SHP77 (cell line): ENCODE measurements at places on chromosomes 13 and 19.
A peak's percentile ranks its signal among the peaks of the same experiment; 100 is the strongest.

DNA sequence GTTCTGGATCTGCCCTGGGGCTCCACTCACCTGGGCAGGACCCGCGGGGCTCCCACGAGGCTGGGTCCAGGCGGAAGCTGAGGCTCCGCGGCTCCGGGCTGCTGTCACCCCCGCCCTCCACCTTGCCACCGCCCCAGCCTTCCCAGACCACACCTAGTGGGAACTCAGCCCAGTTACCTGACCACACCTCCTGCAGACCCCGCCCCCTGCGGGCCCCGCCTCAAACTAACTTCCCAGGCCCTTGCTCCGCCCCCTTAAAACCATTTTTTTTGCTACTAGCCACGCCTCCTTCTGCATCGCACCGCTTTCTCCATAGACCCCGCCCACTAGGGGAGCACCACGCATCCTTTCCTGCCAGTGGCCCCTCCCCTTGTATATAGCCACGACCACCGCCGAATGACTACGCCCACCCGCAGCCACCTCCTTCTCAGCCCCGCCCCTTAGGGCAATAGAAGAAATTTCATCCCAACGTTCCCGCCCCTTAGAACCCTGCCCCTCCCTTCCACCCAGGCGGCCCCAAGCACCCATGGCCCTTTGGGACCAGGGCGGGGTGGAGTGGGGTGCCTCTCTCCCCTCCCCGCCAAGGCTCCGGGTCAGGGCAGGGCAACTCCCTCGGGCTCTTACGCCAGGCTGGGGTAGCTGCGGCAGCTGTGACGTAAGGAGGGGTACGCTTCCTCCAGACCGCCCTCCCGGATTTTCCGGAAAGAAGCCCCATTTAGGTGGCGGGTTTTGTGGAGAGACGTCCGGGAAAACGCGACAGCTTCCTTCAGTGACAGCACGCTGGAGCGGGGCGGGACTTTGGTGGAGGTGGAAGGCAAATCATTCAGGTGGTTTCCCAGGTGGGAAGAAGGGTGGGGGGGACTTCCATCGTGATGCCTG is at the start of gene SH2D3A:
SH2D3A (minus strand) TSS at position 79 of the 879 bp plus-strand sequence. CDS start 3,687 bp downstream, outside the sequence.
- no peak for DNase-seq

GRCh38 chr13:103473081-103473480 is 406.9 kb upstream of the SLC10A2 start:
- DNase-seq, result no peak

DNA sequence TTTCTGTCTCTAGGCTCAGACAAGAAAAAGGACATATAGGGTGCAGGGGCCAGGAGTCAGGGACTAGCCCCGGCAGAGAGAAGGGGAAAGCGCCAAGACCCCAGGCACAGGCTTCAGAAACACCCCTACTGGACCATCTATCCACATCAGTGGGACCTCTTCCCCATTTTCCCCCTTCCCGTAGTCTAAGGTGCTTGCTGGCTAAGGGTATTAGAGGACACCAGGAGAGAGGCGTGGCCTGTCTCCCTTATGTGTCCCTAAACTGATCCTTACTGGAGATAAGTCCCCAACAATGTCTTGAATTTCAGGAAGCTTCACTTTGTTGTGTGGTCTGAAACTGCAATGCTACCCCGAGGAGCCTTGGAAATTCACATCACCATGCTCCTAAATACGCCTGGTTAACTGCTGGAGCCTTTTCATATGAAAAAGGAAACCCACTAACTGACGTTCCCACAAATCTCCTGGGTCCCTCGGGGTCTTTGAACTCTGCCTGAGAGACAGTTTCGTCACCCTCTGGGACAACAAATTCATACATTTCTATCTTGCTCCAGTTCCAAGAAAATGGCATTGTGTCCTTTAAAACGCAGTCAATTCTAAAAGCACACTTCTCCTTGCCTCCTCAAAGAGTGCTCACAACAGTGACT is 197.7 kb downstream of the COL4A1 start:
- no peak for DNase-seq

GRCh38 chr13:41802684-41803444 is 158.0 kb downstream of the VWA8 start:
- no peak for DNase-seq

DNA sequence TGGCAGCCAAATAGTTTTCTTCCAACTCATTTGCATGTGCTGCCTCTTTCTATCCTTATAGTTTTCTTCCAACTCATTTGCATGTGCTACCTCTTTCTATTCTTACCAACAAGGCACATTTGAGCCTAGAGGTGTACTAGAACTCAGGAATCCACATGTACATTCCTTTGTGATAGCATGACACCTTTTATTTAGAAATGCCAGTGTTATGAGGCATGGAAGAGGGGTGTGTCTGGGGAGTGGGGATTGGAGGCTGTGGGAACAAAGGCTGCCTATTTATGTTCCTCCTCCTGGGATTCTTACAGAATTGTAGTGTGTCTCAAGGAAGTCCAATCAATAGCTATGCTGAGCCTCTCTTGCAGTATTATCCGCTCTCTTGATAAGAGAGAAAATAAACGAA is 966.7 kb downstream of the PCDH17 start:
- no peak for DNase-seq

GRCh38 chr13:78841358-78841963 is 182.5 kb upstream of the OBI1 start:
- DNase-seq, result peak; percentile 28

DNA sequence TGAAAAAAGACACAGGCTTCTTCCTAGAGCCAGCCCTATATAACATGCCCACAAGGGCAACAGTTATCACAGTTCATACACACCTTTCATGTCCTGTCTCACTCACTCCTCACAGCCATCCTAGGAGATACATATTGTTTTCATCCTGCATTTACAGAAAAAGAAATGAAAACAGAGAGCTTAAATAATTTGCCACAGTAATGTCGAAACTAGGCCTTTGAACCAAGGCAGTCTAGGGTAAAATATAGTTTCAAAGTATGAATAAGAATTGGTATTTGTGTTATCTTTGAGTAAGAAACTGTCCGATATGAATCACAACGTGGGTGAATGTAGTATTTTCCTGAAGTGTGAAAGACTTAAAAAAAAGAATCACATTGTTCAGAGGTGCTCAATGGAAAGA is 26.8 kb downstream of the CLDN10 start:
- DNase-seq, result no peak
